AG10803 (cell line): ENCODE measurements at places on chromosomes 13 and 19.

GRCh38 chr13:109697936-109698335 lies 88.4 kb downstream of the IRS2 start:
- DNase-seq = no peak

DNA sequence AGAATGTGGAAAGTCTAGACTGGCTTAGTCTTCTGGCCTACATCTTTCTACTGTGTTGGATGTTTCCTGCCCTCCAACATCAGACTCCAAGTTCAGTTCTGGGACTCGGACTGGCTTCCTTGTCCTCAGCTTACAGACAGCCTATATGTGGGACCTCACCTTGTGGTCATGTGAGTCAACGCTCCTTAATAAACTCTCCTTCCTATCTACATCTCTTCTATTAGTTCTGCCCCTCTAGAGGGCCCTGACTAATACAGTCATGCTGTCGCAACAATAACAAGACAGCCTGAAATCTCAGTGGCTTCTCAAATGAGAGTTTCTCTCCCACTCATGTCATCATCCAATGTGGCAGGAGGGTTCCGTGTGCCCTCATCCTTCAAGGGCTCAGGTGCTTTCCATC lies 347.8 kb downstream of the MZT1 start:
- no peak for DNase-seq

DNA sequence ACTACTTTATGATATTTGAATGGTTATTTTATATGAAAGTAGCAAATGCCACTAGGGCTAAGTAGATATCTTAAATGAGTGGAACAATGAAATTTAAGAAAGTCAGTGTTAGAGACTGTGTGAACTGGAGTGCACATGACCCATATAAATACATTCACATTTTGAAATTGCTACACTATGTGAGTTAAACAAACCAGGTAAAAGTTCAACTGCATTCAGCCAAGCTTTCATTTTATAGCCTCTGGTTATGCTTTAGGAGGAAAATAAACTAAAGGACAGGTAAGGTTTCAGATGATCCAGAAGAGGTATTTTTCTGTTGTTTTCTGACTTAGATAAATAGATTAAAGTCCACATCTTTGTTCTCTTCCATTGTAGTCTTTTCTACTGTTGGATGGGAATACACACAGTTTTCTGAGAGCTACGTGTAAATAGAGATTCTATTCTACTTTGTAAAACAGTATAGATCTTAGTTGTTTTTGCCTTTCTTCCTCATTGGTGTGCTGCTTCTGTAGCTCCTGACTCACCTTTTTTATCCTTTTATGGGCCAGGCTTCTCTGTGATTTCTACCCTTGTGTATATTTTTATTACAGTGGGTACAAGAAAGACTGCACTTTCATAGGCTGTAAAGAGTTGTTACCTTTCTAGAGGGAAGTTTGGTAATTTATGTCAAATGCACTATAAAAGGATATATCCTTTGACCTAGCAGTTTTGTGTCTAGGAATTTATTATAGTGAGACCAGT lies 54.6 kb upstream of the KCTD4 start:
- no peak for DNase-seq

GRCh38 chr13:72763411-72763810 lies 18.3 kb downstream of the DIS3 start:
- peak; percentile 34 for DNase-seq

- no peak for DNase-seq
Observed at GRCh38 chr19:45564131-45564780, 20.3 kb downstream of the OPA3 start.

DNA sequence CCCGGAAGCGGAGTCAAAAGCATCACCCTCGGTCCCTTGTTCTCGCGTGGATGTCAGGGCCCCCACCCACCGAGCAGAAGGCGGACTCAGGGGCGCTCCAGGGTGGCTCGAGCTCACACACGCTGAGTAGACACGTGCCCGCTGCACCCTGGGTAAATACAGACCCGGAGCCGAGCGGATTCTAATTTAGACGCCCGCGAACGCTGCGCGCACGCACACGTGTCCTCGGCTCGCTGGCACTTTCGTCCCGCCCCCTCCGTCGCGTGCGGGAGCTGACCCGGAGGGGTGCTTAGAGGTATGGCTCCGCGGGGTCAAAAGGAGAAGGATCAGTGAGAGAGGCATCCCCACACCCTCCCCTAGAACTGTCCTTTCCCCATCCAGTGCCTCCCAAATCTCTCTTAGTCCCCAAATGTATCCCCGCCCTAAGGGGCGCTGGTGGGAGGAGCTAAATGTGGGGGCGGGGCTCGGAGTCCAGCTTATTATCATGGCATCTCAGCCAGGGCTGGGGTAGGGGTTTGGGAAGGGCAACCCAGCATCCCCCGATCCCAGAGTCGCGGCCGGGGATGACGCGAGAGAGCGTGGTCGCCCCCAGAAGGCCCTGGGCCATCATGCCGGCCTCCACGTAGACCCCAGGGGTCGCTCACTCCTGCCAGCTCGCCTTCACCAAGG lies 451 bp upstream of the ICAM5 start:
- peak; percentile 33 for DNase-seq

- peak; percentile 51 for DNase-seq
Observed at GRCh38 chr19:33514885-33515551, 6.6 kb downstream of the PEPD start.

DNA sequence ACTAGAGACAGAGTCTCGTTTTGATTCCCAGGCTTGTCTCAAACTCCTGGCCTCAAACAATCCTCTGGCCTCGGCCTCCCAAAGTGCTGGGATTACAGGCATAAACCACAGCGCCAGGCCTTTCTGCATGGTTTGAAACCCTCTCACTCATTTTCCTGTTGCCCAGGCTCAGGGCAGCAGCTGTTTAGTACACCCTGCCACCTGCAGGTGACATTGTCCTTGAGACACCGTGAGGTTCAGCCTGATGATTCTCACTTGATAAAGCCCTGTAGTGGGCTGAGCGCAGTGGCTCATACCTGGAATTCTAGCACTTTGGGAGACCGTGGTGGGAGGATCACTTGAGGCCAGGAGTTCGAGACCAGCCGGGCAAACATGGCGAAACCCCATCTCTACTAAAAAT lies 12.5 kb downstream of the IL12RB1 start:
- DNase-seq = no peak

GRCh38 chr13:77437267-77437666 lies 98.2 kb upstream of the SCEL start:
- DNase-seq = no peak

GRCh38 chr19:58033741-58034476 lies at the start of gene ZSCAN1:
Gene ZSCAN1 (plus strand): TSS chr19:58034025. CDS start chr19:58037837, 3,812 bp downstream.
- DNase-seq = peak; percentile 58

DNA sequence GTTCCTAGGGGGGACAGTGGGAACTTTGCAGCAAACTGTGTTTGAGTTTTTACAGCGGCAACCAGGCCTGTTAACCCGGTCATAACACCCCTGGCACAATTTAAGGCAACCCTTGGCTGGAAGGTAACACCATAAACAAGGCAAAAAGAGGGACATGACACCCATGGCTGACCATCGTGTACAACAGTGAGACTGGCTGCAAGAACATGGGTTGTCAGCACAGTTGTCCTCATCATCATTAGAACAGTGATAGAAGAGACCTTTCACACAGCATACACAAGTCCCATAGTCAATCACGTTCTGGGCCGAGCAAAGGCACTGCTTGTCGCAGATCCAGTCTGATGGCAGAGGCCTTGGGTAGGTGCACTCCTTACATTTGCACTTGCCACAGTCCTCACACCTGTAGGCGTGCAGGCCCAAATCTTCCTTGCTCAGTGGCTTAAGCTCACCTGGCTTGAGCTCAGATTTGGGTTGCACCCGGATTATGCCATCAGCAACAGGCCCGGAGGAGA lies 4.1 kb downstream of the SPRY2 start:
- no peak for DNase-seq

DNA sequence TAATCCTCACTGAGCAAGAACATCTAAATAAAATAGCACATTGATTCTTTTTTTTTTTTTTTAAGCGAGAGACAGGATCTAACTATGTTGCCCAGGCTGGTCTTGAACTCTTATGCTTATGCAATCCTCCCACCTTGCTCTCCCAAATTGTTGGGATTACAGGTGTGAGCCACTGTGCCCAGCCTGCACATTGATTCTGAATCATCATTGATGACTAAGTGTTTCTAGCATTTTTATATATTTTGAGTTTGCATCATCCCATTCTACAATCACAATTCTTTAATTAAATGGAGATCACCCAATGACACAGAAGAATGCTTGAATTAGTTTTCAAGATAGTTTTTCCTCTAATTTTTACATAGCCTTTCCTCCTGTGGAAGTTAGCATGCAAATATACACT lies 354.1 kb downstream of the KLF5 start:
- DNase-seq = no peak

GRCh38 chr19:18504886-18505610 lies 16.8 kb downstream of the ELL start:
- DNase-seq = no peak

DNA sequence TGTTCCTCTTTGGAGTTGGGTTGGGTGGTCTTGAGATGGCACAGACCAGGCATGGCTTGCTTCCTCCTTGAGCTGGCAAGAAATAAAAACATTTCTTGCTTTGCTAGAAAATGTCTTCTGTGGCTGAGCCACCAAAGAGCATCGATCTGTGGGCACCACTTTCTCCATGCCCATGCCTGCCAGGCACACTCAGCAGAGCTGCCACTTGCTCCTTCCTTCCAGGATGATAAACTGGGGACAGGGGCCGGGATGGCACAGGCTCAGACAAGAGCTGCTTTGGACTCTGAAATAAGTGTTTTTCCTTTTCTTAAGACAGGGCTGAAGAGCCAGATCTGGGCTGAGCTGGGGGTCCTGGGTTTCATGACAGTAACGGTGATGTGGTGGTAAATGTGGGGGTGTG lies 32.8 kb downstream of the NFIX start:
- no peak for DNase-seq

GRCh38 chr19:2469102-2469914 lies 6.6 kb upstream of the GADD45B start:
- peak; percentile 76 for DNase-seq

- no peak for DNase-seq
Observed at GRCh38 chr13:113991191-113991669, 17.4 kb upstream of the C13orf46 start.

DNA sequence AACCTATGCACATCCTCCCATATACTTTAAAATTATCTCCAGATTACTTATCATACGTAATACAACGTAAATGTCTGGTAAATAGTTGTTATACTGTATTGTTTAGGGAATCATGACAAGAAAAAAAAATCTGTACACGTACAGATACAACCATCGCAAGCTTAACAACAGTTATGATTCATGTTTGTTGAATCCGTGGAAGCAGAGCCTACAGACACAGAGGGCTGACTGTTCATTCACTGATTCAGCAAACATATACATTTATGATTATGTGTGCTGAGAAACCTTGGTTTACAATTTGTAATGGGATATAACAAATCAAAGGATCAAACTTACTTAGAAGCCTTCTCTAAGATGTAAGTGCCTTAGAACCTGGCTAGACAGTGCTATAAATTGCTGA lies 1.5 kb downstream of the ZNF260 start:
- no peak for DNase-seq

- peak; percentile 56 for DNase-seq
Observed at GRCh38 chr13:105920370-105920769, 615.1 kb downstream of the EFNB2 start.

GRCh38 chr13:31950111-31950815 lies 81.3 kb upstream of the FRY start:
- DNase-seq = no peak

DNA sequence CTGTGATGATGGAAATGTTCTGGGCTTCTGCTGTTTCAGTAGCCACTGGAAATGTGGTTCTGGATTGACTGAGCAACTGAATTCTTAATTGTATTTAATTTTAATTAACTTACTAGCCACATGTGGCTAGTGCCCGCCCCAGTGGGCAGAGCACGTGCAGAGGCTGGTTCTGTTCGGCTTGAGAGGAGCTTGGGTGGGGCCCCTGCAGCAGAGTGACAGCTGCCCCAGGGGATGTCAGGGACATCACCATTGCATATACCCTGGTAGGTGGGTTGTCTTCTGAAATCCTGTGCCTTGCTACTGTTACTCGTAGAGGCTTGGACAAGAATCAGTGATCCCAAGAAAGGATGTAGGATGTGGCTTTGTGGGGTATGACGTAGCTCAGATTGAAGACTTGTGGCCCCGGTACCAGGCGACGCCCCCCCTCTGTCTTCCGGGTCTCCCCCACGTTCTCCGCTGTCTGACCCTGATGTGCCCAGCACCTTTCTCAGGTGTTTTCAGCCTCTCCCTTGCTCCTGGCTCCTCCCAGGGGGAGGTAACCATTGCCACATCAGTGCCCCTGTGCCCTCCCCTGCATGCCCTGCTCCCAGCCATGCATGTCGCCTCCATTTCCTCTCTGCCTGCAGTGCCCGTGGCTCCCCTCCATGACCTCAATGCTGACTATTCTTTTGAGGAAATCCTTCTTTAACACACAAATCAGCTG lies 102.6 kb upstream of the RNF113B start:
- no peak for DNase-seq

DNA sequence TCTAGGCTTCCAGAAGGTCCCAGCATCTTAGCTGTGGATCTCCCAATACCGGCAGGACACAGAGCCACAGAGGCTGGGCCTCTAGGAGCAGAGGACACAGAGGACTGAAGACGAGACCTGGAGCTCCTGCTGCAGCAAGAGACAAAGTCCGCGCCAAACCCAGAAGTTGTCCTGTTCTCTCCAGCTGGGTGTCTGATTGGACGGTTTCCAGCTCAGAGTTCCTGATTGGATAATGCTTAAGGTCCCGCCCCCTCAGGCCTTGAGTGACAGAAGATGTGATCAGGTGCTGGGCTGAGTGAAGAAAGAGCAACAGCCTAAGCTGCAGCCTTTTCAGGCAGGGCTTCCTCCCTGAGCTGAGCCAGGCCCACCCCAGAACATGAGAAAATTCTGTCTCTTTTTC lies 59.9 kb upstream of the ZNF85 start:
- no peak for DNase-seq

- DNase-seq = no peak
Observed at GRCh38 chr19:57802269-57802668, 12.4 kb downstream of the ZNF552 start.

DNA sequence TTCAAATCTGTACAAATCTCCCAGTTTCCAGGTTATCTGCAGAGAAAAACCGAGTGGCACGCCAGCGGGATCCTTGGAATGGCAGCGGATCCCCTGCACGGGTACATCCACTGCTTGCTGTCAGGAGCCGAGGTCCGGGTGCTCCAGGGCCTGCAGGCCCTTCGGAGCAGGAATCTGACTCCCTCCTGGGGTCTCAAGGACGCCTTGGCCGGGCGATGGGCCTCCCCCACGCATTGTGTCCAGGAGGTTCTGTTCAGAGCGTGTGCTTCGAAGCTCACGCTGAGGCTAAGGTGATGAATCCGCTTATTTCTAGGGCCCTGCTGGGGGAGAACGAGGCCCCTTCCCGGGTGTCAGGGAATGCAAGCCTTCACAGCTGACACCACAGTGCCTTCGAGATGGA lies 148.9 kb downstream of the SOX1 start:
- DNase-seq = no peak

DNA sequence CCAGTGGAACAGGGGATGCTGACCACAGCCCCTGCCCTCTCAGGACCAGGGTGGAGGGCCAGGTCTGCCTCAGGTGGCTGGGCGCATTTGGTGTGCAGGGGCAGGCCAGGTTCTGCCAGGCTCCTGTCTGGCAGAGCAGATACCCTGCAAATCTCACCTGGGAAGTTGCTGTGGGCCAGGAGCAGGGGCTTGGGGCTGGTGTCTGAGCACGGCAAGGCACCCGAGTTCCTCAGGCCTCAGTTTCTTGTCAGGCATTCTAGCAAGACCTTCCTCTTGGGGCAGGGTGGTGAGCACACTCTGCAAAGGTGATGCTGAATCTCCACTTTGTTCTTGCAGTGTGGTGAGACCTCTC lies 1.1 kb downstream of the CRTC1 start:
- no peak for DNase-seq
